Psoas muscle (tissue), 8 donors: ENCODE measurements at places on chromosomes 5 and 9. TPM values are rescaled to one million over a fixed set of nuclear protein-coding genes. Genes with fewer than 3 reads are reported as not detected.

DNA sequence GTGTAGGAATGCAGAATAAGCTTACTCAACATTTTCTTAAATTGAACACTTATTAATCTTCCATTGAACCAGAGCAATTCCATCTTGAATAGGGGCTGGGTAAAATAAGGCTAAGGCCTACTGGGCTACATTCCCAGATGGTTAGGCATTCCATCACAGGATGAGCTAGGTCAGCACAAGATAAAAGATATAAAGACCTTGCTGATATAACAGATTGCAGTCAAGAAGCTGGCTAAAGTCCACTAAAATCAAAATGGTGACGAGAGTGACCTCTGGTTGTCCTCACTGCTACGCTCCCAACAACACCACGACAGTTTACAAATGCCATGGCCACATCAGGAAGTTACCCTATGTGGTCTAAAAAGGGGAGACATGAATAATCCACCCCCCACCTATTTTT is 156.1 kb downstream of the NXNL2 start:
- no peaks in the 10 kb centered on the region for H3K36me3 ChIP-seq
- H3K4me1 ChIP-seq: no peaks in the 10 kb centered on the region
- no peak for DNase-seq
- H3K27ac ChIP-seq: no peak overlapping the region
- no peak overlapping the region for H3K4me3 ChIP-seq

GRCh38 chr9:86389628-86390027 is 35.4 kb upstream of the TUT7 start:
- H3K4me3 ChIP-seq: no peak overlapping the region
- no peaks in the 10 kb centered on the region for H3K36me3 ChIP-seq
- no peaks in the 10 kb centered on the region for H3K4me1 ChIP-seq
- H3K27ac ChIP-seq: no peak overlapping the region
- no peaks in the 10 kb centered on the region for H3K27me3 ChIP-seq

GRCh38 chr9:119986205-119986604 is 593.8 kb downstream of the CDK5RAP2 start:
- no peaks in the 10 kb centered on the region for H3K27me3 ChIP-seq
- no peak overlapping the region for H3K4me3 ChIP-seq
- DNase-seq: no peak
- H3K27ac ChIP-seq: no peak overlapping the region
- no peaks in the 10 kb centered on the region for H3K36me3 ChIP-seq

DNA sequence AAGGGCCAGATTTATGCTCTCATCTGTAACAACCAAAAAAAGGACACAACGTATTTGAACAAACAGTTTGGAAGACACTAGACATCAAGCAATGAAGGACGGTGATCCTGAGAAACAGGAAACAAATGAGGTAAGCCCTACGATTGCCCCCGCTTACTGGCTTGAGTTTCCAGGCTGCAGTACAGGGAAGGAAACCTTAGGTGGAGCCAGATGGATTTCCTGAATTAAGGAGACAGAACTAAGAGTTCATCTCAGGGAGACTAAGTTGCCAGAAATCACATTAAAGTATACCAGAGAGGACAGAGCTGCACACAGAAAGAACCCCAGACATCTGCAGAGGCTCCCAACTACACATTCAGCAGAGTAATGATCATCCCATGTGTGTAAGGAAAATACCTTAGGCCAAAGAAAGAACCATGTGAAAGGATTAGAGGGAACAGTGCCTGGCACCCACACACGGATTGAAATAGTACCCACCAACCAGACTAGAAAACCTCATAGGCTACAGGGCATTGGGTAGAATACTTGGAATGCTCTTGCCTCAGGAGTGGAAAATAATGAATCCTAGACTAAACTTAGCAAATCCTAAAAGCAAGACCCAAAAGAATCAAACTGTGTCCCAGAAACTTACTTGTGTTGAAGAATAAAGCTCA is 99.3 kb upstream of the NIPBL start:
- no peaks in the 10 kb centered on the region for H3K4me1 ChIP-seq
- no peaks in the 10 kb centered on the region for H3K36me3 ChIP-seq
- no peak overlapping the region for H3K4me3 ChIP-seq
- no peak for DNase-seq
- H3K27ac ChIP-seq: no peak overlapping the region

DNA sequence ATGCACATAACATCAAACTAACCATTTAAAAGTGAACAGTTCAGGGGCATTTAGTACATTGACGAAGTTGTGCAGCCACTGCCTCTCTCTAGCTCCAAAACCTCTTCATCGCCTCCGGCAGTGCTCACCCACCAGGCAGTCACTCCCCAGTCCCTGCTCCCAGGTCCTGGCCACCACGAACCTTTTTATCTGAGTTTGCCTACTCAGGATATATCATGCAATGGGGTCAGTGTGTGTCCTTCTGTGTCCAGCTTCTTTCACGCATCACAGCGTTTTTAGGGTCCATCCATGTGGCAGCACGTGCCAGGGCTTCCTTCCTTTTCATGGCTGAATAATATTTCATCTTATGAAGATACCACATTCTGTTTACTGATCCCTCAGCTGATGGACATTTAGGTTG is 4.6 kb downstream of the AHRR start:
- peak; percentile 25 for DNase-seq
- H3K36me3 ChIP-seq: no peaks in the 10 kb centered on the region
- no peak overlapping the region for H3K27ac ChIP-seq
- no peaks in the 10 kb centered on the region for H3K4me1 ChIP-seq

DNA sequence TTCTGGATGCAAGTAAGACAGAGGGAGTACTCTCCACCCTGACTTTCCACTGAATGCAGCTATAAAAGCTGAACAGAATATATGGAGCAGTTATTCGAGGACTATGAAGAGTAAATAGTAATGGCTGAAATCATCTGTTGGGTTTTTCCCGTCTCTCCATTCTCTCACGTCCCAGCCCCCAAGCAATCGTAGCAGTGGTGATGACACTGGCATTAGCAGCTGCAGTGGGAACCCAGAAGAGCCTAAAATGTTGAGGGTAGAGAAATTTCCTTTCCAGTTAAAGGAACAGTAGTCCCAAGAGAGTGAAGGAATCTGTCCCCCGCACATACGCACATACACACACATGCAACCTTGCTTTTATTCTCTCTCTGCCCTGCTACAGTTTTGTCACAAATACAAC is 33.2 kb downstream of the MED27 start:
- H3K27me3 ChIP-seq: no peaks in the 10 kb centered on the region
- no peak overlapping the region for H3K4me3 ChIP-seq
- peaks cover 30% of the 10 kb centered on the region for H3K4me1 ChIP-seq
- H3K27ac ChIP-seq: no peak overlapping the region

DNA sequence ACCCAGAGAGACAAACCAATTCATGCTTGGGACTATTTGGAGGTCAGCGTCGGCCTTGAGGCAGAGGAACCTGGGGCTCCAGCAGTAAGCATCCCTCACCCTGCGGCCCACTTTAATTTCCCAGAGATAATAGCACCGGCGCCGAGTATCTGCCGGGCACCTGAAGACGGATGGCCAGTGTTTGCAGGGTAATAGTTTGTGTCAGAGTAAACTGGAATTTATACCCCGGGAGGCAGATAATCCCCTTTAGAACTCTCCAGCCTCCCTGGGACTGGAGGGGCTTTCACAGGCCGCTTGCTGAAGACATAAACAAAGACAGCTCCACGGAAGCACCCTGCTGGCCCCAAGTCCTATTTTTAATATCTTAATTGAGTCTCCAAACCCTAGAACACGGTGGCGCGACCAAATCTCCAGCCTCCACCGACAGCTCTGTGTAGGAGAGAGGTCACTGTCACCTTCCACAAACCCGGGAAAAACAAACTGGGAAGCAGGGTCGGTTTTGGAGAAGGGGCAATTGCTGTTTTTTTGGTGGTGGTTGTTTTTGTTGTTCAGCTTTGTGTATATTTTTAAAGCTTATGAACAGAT is 17.4 kb upstream of the FCN1 start:
- no peak overlapping the region for H3K4me3 ChIP-seq
- DNase-seq: no peak
- H3K4me1 ChIP-seq: no peaks in the 10 kb centered on the region
- H3K36me3 ChIP-seq: no peaks in the 10 kb centered on the region

- no peaks in the 10 kb centered on the region for H3K4me1 ChIP-seq
- no peak for DNase-seq
- no peaks in the 10 kb centered on the region for H3K36me3 ChIP-seq
- no peak overlapping the region for H3K4me3 ChIP-seq
- H3K27me3 ChIP-seq: no peaks in the 10 kb centered on the region
Observed at GRCh38 chr5:101605700-101606099, 690.4 kb downstream of the SLCO4C1 start.

- H3K27ac ChIP-seq: no peak overlapping the region
- H3K4me3 ChIP-seq: no peak overlapping the region
- no peaks in the 10 kb centered on the region for H3K4me1 ChIP-seq
- peaks cover 32% of the 10 kb centered on the region for H3K27me3 ChIP-seq
- DNase-seq: no peak
Observed at GRCh38 chr9:134521817-134522501, 119.6 kb upstream of the COL5A1 start.

DNA sequence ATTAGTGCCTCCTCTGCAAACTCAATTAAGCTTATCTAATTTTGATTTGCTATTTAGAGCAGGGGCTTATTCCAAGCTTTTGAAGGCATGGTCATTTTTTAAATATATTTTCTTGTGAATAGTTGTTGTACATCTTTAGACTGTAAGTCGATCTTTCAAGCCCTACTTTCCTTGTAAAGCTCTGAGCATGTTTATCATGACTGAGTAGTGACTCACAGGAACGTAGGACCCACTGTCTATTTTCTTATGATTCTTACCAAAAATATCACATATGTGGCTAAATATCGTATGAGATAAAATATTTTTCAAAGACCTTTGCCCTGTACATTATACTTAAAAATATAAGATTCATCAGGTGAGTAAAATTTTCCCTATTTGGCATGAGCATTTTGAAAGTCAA is 440.4 kb upstream of the GRIN3A start:
- no peaks in the 10 kb centered on the region for H3K27me3 ChIP-seq
- H3K36me3 ChIP-seq: no peaks in the 10 kb centered on the region
- H3K27ac ChIP-seq: no peak overlapping the region

DNA sequence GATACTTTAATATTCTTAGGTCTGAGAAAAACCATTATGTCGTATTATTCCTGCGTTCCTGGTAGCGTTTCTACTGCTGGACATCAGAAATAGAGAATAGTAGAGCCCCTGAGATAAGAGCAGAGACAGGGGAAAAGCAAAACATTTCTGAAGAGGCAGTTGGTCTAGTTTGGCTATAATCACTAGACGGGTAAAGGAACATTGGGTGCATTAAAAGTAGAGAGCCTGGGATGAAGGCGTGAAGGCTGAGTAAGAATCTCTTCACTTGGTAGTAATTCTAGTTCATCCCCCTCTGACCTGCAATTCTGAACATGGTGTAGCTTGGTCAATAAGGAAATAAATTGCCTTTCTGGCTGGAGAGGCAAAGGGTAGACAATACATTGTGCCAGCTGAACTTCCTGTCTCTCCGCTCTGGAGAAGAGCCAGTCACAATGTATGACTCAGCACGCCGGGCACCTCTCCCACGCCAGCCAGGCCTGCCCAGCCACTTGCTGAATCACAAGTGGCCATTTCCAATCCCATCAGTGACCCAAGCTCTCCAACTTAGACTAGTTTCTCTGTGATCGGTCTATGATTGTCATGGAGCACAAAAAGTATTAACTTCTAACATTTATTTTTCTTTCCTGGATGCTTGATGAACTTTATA is 75.4 kb downstream of the STK32A start:
- peak; percentile 62 for DNase-seq
- no peaks in the 10 kb centered on the region for H3K4me1 ChIP-seq
- no peak overlapping the region for H3K4me3 ChIP-seq
- H3K27me3 ChIP-seq: no peaks in the 10 kb centered on the region
- no peak overlapping the region for H3K27ac ChIP-seq

GRCh38 chr9:85108746-85109145 is 439.2 kb downstream of the NTRK2 start:
- H3K27ac ChIP-seq: no peak overlapping the region
- no peak overlapping the region for H3K4me3 ChIP-seq
- H3K4me1 ChIP-seq: no peaks in the 10 kb centered on the region

- H3K4me3 ChIP-seq: no peak overlapping the region
- H3K4me1 ChIP-seq: no peaks in the 10 kb centered on the region
- no peak overlapping the region for H3K27ac ChIP-seq
Observed at GRCh38 chr9:30197453-30197852, 2187.0 kb upstream of the ACO1 start.

DNA sequence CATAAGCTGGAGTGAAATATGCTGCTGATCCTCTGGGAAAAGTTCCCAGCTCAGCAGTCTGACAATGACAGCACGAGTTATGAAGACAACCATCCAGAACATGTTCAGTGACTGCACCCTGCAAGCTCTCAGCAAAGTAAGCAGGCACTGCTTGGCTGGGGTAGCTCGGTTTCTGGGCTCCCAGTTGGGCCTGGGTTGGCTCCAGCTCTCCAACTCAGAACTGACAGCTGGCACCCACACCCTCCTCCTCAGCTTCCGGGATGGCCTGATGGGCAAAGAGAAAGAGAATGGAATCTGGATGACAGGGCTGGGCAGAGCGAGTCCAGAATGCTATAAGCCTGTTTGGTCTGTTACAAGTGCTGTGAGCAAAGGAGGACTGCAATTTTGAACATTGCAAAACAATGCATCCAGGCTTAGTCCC is 185.0 kb downstream of the CSNK1G3 start:
- DNase-seq: peak; percentile 85
- H3K27me3 ChIP-seq: no peaks in the 10 kb centered on the region
- H3K27ac ChIP-seq: peak overlapping the region; percentile 62

- DNase-seq: no peak
- no peaks in the 10 kb centered on the region for H3K36me3 ChIP-seq
- H3K27me3 ChIP-seq: no peaks in the 10 kb centered on the region
- H3K27ac ChIP-seq: no peak overlapping the region
- H3K4me3 ChIP-seq: no peak overlapping the region
Observed at GRCh38 chr5:96200641-96201040, 232.4 kb downstream of the PCSK1 start.

DNA sequence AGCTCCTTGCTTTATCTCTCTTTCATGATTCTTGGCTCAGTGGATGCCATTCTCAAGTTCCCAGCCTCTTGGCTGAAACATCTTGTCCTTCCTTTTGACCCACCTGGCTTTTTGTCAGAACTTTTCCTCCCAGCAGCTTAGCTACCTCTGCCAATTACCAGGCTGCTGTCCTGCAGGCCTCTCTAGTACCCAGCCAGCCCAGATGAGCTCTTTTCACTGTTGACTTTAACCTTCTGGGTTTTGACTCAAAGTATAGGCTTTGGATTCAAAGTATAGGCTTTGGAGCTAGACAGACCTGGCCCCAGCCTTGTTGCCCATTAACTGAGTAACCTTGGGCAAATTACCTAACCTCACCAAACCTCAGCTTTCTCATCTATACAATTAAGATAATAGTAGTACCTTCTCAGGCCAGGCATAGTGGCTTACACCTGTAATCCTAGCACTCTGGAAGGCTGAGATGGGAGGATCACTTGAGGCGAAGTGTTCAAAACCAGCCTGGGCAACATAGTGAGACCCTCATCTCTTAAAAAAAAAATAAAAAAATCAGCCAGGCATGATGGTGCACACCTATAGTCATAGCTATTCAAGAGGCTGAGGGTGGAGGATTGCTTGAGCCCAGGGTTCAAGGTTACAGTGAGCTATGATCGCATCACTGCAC is 6.6 kb upstream of the TMEFF1 start:
- no peaks in the 10 kb centered on the region for H3K27me3 ChIP-seq
- peak overlapping the region; percentile 58 for H3K27ac ChIP-seq
- H3K36me3 ChIP-seq: no peaks in the 10 kb centered on the region
- no peak overlapping the region for H3K4me3 ChIP-seq

Gene HMMR
- 1.4 TPM for total RNA-seq

Gene CTXN3
- 0.69 TPM for total RNA-seq

Gene PCDHB15
- 1.0 TPM for total RNA-seq

Gene HSD17B3
- total RNA-seq: 0.34 TPM

Gene WDR55
- 14.4 TPM for total RNA-seq

Gene PLPPR1
- total RNA-seq: 0.11 TPM

Gene CNOT6
- 12.7 TPM for total RNA-seq

Gene CCL27
- not detected for total RNA-seq

Gene SPATA31C2
- total RNA-seq: not detected

Gene PCDHGA1
- 1.4 TPM for total RNA-seq
